Activated naive CD4-positive, alpha-beta T cell treated with anti-CD3 and anti-CD28 coated beads, Interleukin-2, amount 50 U/mL, for 72 hours (primary cell): ENCODE measurements at places on chromosomes 1 and 21. TPM values are rescaled to one million over a fixed set of nuclear protein-coding genes. Genes with fewer than 3 reads are reported as not detected.

GRCh38 chr1:238558746-238559145, 668.0 kb upstream of the ZP4 start:
- no peak for DNase-seq

- DNase-seq: no peak
Measured at GRCh38 chr1:20367116-20367585, 76.5 kb downstream of the VWA5B1 start.

DNA sequence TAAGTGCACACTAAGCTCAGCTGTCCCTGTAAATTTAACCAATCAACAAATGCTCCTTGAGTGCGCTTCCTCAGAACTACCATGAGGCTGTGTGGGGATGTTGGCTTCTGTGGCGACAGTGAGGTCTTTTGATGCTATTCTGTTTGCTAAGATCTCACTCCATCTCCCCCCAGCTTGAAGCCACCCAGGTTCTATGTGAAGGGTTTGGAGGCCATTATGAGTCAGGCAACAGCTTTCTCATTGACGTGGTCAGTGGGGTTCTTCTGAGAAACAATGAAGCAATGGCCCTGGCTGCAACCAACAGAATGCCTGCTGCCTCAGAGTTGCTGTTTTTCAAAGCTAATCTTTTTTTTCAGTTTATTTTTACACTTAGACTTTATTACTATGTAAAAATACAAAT, 205.5 kb downstream of the PTBP2 start:
- no peak for DNase-seq

- DNase-seq: no peak
Measured at GRCh38 chr1:1561801-1562470, 12.7 kb downstream of the SSU72 start.

GRCh38 chr1:150149271-150150132, at the start of gene PLEKHO1:
TSS of gene PLEKHO1 (plus strand) at chr1:150149916. CDS start at chr1:150150258, 342 bp downstream.
- DNase-seq: peak; percentile 65

GRCh38 chr1:156505679-156506298, 5.2 kb upstream of the MEF2D start:
- DNase-seq: no peak

GRCh38 chr1:229305392-229305791, 34.5 kb downstream of the RAB4A start:
- DNase-seq: no peak

DNA sequence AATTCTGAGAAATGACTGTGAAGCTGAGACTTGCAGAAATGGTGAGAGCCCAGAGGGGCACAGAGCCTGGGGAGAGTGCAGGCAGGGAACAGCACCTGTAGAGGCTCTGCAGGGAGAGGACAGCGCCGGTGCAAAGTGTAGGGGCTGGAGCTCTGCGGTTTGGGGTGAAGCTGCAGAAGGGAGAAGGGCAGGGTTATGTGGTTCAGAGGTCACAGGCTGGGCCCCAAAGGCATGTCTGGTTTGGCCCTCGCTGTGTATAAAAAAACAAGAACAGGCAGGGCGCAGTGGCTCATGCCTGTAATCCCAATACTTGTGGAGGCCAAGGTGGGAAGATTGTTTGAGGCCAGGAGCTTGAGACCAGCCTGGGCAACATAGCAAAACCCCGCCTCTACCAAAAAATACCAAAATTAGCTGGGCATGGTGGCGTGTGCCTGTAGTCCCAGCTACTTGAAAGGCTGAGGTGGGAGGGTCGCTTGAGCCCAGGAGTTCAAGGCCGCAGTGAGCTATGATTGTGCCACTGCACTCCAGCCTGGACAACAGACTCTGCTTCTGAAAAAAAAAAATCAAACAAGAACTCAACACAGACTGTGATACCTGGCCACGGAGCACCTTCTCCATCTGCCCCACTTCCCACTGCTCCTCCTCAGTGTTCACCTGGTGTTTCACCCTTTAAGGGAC, 29.1 kb downstream of the SERINC2 start:
- no peak for DNase-seq

- DNase-seq: no peak
Measured at GRCh38 chr21:15252431-15252830, 187.6 kb upstream of the NRIP1 start.

- no peak for DNase-seq
Measured at GRCh38 chr1:170149241-170149640, 3.5 kb downstream of the NTMT2 start.

GRCh38 chr21:43734928-43735229, 15.9 kb downstream of the PDXK start:
- DNase-seq: no peak

GRCh38 chr1:8214501-8215173, 103.3 kb upstream of the SLC45A1 start:
- no peak for DNase-seq

- DNase-seq: no peak
Measured at GRCh38 chr1:74513411-74514300, 1.2 kb upstream of the LRRC53 start.

DNA sequence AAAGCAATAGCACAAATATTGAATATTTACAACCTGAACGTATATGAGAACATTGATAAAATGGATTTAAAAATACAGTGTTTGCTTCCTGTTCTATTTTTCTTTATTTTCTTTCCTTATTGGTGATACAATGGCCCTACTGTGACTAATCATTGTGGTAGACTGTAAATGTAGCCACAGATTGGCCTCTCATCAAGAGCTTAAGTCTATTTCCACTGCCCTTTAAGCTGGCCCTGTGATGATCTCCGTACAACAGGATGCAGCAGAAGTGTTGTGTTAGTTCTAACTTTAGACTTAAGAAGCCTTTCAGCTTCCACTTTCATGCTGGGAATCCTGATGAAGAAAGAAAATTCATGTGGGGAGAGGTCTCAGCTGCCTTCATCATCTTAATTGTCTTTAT, 285.6 kb upstream of the B3GALT2 start:
- DNase-seq: no peak

- DNase-seq: no peak
Measured at GRCh38 chr1:44318097-44319088, 36.7 kb downstream of the ERI3 start.

DNA sequence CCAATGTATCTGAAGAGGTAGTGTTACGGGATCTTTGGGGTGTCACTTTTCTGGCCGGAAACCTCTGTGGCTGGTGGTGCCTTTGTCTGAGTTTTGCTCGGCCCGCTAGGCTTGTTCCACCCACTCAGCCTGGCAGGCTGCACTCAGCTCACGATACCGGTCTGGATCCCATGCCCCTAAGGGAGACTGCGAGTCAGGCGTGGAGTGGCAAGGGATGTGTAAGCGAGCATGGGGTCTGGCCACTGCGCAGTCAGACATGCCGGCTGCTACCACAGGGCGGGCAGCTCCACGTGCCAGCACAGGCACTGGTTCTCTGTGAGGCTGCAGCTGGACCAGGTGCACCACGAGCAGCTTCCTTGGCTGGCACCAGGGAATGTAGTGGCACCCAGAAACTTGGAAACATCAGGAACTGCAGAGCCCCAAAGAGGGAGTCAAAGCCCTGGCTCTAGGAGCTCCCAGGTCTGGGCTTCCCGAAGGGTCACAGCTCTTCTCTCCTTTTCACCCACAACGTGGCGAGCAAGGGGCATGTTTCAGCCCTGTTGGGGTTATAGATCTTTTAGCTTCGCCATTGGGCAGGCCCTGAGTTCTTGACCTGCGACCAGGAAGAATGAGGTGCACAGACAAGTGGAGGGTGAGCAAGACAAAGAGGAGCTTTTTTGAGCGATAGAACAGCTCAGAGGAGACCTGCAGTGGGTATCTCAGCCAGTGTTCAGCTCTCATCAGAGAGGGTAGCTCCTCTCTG, 23.8 kb upstream of the LRRC8C start:
- peak; percentile 60 for DNase-seq

DNA sequence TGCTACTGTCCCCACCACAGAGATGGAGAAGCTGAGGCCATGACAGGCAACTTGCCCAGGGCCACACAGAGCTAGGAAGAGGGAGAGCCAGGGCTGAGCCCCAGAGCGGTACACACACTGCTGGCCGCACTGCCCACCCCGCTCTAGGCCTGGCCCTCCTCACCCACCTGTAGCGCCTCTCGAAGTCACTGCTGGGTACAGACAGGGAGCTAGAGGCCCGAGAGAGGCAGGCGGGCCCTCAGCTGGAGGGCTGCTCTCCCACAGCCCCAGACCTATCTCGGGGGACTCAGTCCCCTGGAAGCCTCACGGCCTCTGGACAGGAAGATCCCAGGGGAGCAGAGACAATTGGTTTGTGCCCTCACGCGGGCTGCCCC, 17.3 kb upstream of the PLEKHG5 start:
- no peak for DNase-seq

- DNase-seq: no peak
Measured at GRCh38 chr1:189150624-189151023, 1327.0 kb downstream of the BRINP3 start.

- no peak for DNase-seq
Measured at GRCh38 chr1:24117722-24118409, 5.9 kb upstream of the MYOM3 start.

DNA sequence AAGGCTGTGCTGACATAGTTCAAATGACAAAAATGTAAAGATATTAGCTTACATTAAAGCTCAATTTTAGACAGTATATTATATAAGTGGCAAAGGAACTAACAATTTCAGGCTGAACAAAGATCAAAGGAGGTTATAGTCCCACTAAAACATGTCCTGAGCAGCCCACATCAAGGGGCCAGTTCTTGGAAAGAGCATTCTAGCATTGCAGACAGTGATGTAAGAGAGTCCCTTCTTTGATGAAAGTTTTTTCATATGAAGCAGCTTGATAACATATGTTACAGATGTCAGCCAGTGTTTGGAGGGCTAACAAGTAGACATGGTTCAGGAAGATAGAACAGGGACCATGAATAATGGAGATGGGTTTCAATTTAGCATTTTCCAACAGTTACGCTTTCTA, 301.7 kb downstream of the NTNG1 start:
- no peak for DNase-seq

GRCh38 chr1:37763791-37764413, 1.0 kb downstream of the EPHA10 start:
- no peak for DNase-seq

DNA sequence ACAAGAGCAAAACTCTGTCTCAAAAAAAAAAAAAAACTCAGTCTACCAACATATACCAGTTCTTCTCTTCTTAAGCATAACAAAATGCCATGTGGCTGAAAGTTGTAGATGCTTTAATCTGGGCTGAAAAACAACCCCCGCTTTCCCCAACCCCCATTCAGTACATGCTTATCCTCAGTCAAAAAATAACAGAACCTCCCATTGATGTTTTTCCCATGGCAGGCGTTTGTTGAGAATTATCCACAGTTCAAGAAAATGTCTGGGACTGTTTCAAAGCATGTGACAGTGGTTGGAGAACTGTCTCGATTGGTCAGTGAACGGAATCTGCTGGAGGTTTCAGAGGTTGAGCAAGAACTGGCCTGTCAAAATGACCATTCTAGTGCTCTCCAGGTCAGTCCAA, 14.9 kb downstream of the VPS45 start:
- DNase-seq: no peak

DNA sequence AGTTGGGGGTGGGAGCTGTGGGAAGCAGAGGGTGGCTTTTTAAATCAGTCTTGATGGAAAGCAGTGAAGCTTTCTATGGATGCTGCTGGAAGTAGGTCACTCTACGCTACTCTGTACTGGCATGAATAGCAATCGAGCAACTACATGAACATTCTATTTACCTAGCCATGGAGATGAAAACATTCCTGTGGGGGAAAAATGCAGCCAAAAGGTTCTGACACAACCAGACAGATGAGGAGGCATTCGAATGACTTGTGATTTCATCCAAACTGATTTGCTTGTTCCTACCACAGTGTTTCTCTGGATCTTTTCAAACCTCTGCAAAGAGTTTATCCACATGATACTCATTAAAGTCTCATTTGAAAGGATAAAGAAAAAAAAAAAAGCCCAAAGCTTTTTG, 95.0 kb downstream of the ASTN1 start:
- DNase-seq: no peak

The OR6K3 gene
- not detected for total RNA-seq

The RBM11 gene
- 7.4 TPM for total RNA-seq

The ST6GALNAC3 gene
- total RNA-seq: 3.8 TPM

The FMOD gene
- 1.4 TPM for total RNA-seq

The TRIM45 gene
- 1.5 TPM for total RNA-seq

The FCGR3A gene
- 0.16 TPM for total RNA-seq

The PDZK1 gene
- not detected for total RNA-seq
